Frontal cortex (tissue), 4 donors: ENCODE measurements at places on chromosomes 2 and 18.

DNA sequence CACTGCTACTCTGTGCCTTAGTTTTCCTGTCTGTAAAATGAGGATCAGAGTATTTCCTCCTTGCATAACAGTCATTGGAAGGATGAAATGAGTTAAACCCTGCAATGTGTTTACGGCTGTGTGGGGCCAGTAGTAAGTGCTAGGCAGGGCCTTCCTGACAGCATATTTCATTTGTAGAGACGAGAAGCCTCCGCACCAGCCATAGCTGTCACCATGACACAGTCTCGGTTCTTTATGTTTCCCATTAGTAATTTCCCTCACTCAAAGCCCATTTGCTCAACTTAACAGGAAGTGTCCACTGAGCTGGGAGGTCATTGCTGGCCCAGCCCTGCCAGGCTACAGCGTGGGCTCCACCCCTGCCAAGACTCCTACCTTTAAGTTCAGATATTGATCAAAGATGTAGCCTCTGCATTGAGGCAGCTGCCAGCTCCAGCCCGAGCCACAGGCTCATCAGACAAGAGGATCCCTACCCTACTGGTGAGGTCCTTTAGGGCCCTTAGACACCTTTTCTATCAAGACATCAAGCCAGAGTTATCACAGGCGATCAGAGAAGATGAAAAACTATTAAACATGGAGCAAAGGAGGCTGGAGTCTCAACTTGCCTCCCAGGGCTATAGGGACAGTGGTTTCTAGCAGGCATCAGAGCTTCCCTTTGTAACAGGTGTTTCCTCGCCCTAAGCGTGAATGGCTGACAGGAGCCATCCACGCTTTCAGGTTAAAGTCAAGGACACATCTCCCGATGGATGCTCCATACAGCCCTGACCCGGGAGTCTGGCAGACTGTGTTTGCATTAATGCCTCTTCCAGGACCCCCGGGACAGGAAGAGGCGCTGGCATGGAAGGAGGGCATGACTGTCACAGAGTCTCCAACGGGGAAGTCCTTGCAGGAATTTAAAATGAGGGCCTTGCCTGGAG lies 251.7 kb downstream of the NDUFA10 start:
- DNase-seq = no peak

DNA sequence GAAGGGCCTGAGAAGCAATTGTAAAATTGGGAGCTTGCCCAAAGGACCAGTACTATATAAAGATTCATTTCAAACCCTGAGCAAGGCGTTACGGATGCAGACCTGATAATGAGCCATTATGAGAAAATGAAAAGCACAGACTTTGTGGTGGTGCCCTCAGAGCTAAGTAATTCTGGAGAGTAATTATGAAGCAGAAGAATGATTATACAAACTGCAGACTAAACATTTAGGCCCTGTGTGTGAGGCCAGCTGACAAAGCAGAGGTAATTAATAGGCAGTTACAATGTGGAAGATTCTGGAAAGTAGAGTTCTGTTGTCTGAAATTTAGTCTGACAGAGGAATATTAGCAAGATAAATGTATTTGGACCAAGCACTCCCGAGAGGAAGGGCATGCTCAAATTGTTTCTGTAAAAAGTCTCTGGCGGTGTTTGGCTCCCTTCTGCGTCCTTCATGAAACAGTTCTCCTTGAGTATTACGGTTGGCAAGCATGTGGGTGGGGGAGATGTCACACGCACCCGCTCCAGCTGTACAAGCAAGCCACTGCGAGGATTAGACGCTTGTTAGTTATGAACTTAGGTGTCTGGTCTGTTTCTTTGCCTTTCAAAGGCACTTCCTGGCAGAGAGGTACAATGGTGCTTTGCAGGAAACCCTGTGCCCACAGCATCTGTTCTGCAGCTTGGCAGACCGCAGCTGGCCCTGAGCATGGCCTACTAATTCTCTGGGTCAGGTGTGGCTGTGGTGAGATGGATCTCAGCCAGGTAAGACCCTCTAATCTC lies 45.5 kb downstream of the CDC42EP3 start:
- DNase-seq = no peak

GRCh38 chr2:163580757-163581156 lies 155.1 kb downstream of the FIGN start:
- no peak for DNase-seq

GRCh38 chr2:39517622-39518021 lies 80.5 kb upstream of the MAP4K3 start:
- no peak for DNase-seq

DNA sequence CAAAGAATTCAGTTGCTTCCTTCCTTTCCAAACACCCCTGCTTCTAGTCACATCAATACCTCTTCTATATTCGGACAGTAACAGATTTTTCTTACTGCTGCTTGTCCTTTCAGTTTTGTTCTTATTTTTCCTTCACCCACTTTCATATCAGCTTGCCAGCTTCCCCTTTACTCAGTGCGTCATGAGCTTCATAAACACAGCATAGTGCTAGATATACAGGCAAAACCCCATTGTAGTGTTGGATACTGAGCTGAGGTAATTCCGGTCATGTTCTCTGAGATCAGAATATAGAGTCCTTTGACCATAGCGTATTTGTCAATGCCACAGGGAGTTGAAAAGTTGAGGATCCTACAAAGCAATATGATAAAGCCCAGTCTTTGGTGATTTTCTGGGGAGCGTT lies 2.4 kb downstream of the FARP2 start:
- no peak for DNase-seq

DNA sequence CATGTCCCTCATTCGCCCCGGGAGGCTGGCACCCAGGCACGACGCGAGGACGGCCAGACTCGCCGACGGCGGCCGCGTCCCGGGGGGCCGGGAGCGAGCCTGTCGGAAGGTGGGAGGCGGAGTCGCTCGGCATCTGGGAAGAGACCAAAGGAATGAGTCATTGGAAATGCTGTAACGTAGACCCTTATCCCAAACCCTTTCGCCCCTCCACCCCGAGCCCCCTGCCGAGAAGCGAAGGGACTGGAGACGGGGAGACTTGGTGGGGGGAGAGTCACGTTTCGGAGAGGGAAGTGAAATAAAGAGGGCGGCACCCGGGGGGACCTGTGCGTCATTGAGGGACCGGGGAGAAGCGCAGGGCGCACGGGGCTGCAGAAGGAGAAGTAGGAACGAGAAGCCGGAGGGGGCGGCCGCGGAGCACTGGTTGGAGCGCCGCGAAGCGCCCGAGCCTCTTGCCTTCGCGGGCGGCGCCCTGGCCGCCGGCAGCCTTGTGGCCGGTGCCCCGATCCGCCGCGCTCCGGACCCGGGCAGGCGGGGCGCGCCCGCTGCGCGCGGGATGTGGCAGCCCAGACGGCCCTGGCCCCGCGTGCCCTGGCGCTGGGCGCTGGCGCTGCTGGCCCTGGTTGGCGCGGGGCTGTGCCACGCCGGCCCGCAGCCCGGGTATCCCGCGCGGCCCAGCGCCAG lies at the start of gene EMILIN2:
EMILIN2 (plus strand) TSS at position 371 of the 681 bp plus-strand sequence; CDS start at position 554, 183 bp downstream.
- no peak for DNase-seq
